ENCODE measurements at places on chromosomes 2 and 18.

- no peak for DNase-seq
Observed at GRCh38 chr2:175523001-175523400, 341.5 kb upstream of the ATP5MC3 start.

DNA sequence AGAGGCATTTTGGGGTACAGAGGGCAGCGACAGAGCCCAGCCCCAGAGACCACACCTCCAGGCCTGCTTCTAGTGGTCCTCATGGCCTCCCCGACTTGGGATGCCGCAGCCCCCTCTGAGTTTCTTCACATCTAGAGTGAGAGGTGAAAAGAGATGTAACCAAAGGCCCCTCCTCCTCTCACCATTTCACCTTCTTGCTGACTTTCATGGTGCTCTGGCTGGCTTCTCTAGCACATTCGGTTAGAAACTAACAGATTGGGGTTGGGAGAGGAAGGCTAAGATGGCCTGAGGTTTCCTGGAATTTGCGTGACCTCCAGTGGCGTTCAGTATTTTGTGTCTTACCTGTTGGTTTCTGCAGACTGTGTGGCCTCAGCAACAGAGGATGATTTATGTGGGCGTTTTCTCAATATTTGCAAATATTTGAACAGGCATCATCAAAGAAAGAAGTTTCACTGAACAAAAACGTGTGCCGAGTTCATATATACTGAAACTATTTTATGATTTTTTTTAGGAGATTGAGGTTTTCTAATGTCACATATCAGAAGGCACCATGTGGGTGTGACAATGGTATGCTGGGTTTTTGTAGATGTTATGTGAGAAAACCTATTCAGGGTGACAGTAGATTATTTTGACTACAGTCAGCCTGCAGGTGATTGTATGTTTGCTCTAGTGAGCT is 69.9 kb upstream of the BCL2L11 start:
- no peak for DNase-seq

- no peak for DNase-seq
Observed at GRCh38 chr2:181177376-181177775, 197.0 kb downstream of the UBE2E3 start.

- DNase-seq = no peak
Observed at GRCh38 chr2:235737396-235737795, 243.6 kb downstream of the AGAP1 start.

DNA sequence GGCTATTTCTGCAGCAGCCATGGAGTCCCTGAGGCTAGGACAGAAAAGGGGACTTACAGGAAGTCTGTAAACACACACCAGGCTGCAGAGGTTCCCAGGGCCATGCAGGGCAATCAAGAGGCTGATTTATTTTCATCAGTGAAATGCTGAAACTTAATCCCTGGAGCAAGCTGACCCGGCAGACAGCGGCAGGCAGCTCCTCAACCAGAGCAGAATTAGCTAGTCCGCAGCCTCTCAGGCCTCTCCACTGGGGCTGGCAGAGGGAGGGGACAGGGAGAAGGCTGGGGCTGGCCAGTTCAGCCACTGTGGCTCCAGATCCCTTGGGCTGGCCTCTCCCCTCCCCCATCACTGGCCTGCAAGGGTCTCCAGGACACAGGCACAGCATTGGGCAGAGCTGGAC is 136.3 kb downstream of the TNS1 start:
- no peak for DNase-seq

GRCh38 chr18:48672671-48673340 is 134.0 kb downstream of the CTIF start:
- DNase-seq = no peak

GRCh38 chr18:37309059-37309458 is 256.5 kb downstream of the CELF4 start:
- DNase-seq = no peak

DNA sequence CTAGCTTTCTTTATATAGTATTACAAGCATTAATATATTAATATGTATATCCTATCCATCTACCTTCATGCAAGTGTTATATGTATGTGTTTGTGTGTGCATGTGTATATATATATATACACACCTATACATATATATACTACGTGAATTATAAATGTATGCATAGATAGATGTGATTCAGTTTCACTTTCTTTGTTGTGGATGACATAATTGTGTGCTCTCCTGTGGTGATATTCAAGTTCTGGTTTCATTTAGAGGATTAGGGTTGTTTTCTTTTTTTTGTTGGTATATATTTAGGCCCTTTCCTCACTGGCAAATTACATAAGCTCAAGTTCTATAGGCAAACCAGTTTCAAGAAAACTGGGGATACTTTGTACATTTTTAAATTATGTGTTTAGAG is 225.7 kb upstream of the FANCL start:
- no peak for DNase-seq

DNA sequence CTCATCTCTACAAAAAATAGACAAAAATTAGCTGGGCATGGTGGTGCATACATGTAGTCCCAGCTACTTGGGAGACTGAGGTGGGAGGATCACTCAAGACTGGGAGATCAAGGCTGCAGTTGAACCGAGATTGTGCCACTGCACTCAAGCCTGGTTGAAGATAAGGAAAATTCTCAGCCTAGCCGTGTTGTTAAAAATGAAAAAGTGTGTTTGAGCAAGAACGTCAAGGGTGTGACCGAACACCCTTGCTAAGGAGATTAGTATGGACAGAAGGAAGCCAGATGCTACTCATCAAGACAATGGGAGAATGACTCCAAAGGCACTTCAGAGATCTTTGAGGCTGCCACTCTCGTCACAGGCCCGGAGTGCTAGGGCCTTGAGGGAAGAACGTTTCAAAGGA is 70.0 kb upstream of the NDUFV2 start:
- no peak for DNase-seq

DNA sequence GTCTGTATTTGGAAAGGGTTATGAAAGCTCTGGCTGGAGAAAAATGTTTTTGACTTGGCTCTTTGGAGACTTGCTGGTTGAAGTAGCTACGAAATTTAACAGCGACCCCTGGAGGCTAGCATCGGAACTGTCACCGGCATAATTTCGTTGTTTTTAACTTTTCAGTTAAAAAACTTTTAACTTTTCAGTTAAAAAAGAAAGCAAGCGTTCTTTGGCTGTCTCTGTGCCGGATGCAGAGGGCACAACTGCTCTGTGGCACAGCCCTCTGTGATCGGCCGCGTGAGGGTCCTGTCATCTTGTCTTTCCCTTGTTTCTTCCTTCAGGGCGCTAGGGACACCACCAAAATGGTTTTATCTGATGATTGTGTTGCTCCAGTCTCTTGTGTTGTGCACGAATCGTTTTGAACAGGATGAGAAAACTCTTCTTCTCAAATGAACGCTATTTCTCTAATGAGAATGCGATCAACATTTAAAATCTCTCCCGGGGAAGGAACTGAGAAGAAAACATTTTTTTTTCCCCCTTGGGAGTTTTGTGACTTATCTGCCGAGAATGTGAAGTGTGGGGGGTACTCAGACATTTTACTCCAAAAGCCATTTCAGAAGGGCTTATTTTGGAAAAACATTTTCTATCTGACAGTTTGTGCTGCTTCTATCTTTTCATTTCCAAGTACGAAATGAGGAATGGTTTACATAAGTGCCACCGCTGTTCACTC is 57.1 kb downstream of the ADCYAP1 start:
- DNase-seq = no peak

DNA sequence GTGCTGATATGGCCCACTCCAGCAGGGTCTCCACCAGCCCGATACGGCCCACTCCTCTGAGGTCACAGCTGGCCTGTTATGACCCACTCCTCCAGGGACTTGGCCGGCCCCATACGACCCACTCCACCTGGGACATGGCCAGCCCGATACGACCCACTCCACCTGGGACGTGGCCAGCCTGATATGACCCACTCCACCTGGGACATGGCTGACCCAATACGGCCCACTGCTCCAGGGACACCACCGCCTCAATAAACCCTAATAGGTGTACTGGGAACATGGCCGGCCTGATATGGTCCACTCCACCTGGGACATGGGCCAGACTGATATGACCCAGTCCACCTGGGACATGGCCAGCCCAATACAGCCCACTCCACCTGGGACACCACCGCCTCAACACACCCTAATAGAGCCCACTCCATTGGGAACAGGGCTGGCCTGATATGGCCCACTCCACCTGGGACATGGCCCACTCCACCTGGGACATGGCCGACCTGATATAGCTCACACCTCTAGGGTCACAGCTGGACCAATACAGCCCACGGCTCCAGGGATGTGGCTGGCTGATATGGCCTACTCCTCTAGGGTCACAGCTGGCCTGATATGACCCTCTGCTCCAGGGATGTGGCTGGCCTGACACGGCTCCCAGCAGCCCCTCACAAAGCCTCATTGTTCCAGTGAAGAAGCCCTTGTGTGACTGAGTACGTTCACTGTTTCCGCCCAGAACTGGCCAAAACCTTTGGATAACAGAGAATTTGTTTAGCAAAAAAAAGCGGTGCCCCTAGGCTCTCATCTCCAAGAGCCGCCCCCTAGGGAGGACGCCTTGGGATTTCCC is 245.6 kb downstream of the HDAC4 start:
- no peak for DNase-seq

DNA sequence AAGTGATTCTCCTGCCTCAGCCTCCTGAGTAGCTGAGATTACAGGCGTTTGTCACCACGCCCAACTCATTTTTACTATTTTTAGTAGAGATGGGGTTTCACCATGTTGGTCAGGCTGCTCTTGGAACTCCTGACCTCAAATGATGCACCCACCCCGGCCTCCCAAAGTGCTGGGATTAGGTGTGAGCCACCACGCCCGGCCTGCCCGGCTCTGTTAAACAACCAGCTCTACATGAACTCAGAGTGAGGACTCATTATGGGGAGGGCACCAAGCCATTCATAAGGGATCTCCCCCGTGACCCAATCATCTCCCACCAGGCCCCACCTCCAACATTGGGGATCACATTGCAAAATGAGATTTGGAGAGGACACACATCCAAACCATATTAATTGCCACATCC is 8.8 kb downstream of the ATIC start:
- DNase-seq = no peak

DNA sequence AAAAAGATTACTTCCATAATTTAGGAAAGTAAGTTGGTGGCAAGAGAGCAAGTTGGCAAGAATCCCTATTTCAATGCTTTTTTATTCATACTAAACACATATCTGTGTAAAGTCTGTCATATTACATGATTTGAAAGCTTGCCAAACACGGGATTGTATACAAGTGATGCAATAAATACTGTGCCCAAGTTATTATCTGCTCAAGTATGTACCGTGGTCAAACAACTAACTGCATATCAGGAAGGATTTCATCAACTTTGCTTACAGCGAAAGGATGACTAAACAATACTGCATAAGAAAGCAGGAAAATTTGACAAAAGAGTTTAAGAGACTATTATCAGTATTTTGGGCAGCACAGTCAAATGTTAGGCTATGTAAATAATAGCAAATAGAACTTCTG is 69.6 kb upstream of the SCN1A start:
- no peak for DNase-seq

DNA sequence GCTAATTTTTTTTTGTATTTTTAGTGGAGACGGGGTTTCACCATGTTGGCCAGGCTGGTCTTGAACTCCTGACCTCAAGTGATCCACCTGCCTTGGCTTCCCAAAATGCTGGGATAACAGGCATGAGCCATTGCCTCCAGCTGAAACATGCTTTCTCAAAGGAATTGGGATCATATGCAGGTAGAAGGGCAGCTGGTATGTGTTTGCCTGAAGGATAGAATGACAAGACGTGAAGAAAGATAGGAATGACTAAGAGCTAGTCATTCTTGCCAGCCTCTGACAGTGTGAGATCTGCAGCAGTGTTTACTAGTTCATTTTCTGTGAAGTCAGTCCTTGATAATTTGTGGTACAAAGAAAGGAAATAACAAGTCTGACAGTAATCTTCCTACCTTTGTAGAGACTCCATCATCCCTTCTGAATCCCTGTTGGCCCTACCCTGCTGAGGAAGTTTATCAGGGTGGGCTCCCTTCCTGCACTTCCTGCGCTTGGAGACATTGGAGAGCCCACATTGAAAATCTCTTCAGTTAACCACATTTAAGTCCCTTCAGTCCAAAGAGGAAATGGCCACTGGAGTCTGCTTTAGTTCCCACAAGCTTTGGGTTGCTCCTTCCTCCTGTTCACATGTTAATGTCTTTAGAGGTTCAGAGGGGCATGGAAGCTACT is 14.7 kb downstream of the CFLAR start:
- no peak for DNase-seq

DNA sequence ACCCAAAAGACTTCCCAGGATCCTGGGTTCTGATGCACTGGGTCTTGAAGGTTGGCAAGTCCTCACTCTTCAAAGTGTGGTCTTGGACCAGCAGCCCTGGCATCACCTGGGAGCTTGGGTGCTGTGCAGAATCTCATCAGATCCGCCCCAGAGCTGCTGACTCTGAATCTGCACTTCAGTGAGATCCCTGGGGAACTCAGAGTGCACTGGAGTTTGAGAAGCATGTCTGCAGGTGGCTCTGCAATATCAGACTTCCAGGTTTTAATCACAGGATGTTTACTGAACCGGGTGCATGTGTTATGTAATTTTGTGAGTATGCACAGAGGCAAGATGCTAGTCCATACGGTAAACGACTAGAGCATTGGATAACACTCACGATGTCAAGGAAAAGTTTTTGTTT is 58.0 kb upstream of the BOD1L2 start:
- no peak for DNase-seq

DNA sequence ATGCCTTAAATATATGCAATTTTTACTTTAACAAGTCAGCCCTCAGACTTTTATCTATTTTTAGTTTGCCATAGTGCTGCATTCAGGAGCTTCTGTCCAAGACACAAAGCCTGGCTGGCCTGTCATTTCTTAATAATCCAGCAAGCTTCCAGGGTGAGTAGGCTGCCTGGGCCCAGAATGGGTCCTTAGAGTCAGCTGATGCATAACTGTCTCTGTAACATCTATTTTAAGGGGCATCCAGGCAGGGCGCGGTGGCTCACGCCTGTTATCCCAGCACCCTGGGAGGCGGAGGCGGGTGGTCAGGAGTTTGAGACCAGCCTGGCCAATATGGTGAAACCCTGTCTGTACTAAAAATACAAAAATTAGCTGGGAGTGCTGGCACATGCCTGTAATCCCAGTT is 11.8 kb upstream of the GNLY start:
- no peak for DNase-seq

DNA sequence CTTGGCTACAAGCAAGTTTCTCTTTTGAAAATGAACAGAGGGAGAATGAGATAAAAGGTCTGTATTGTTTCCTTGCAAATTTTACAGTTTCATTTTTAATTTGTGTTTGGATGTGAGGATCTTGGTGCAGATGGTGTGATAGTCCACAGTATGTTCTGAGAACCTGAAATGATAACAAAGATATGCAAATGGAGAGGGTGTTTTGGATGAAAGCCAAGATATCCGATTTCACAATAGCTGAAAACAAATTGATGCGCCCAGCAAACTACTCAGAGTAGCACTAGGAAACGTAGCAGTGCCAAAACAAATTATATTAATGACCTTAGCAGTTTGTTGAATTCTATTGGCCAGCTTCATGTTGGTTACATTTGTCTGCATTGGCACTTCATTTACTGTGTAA is 683.5 kb downstream of the TMEM182 start:
- DNase-seq = no peak

GRCh38 chr18:12034241-12035100 is 53.2 kb downstream of the IMPA2 start:
- DNase-seq = no peak

Measured in cerebellar nuclear complex (tissue), 1 donor.